ENCODE measurements at places on chromosomes 12 and 14.

GRCh38 chr14:104953896-104954656 lies 24.1 kb downstream of the AHNAK2 start:
- H3K27ac ChIP-seq, result no peak overlapping the region
- H3K4me3 ChIP-seq, result no peak overlapping the region
- H3K36me3 ChIP-seq, result no peaks in the 10 kb centered on the region
- H3K4me1 ChIP-seq, result no peaks in the 10 kb centered on the region

GRCh38 chr14:75561013-75561432 lies 17.4 kb upstream of the FLVCR2 start:
- H3K27me3 ChIP-seq, result no peaks in the 10 kb centered on the region
- H3K36me3 ChIP-seq, result no peaks in the 10 kb centered on the region
- H3K4me3 ChIP-seq, result no peak overlapping the region

DNA sequence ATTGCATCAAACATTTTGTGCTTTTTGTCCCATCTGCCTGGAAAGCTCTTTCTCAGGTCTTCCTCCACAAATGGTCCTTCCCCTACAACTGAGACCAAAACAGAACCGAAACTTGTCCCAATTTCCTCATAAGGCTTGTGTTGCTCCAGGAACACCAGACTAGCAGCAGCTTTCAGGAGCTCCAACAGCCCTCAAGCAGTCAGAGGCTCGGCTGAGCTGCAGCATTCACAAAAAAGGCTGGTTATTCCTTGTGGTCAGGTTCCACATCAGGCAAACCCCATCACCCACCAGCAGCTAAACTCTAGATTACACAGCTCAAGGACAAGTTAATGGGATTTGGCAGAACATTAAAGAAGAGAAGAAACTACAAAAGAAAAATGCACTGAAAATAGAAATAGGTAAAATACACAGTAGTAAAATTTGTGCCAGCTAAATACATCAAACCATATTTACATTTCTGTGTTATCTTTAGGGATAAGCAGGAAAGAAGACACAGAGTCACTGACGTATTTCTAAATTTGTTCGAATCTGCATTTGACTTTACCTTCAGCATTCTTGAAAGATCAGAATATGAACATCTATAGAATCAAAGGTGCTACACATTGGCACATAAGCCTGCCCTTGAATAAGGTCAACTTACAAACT lies 141.2 kb downstream of the STXBP6 start:
- DNase-seq, result no peak
- H3K4me1 ChIP-seq, result no peaks in the 10 kb centered on the region
- no peaks in the 10 kb centered on the region for H3K27me3 ChIP-seq
- H3K36me3 ChIP-seq, result no peaks in the 10 kb centered on the region
- no peak overlapping the region for H3K4me3 ChIP-seq
- H3K27ac ChIP-seq, result no peak overlapping the region

GRCh38 chr12:6072302-6072752 lies 52.1 kb downstream of the VWF start:
- DNase-seq, result no peak
- no peak overlapping the region for H3K4me3 ChIP-seq
- H3K27me3 ChIP-seq, result no peaks in the 10 kb centered on the region
- no peaks in the 10 kb centered on the region for H3K4me1 ChIP-seq

GRCh38 chr12:120175062-120175461 lies 19.5 kb downstream of the GCN1 start:
- no peak for DNase-seq
- H3K4me3 ChIP-seq, result no peak overlapping the region
- H3K36me3 ChIP-seq, result peaks cover 34% of the 10 kb centered on the region
- no peak overlapping the region for H3K27ac ChIP-seq
- H3K4me1 ChIP-seq, result no peaks in the 10 kb centered on the region

DNA sequence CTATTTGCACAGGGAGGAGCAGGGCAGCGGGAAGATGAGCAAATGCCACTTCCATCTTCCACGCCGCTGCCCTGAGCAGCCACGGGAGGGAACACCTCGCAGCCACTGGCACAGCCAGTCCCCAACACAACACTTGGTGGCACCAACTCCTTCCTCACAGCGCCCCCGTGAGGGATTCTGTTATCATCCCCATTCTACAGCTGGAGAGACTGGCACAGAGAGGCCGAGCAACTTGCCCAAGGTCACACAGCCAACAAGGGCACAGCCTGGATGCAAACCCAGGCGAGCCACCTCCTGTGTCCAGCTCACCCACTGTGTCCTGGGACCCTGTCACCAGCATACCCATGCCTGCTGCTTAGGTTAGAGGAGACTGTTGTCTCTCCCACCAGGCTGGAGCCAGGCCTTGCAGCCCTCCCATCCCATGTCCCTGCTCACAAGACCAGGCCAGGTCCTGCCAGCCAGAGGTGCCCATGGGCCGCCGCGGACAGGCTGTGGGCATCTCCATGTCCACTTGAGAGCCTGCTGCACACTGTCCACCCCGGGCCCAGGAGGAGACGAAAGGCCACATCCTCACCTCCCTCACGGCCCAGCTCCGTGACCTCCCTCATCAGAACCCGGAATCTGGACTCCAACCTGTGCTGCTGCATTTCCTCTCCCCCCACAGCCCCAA lies 57.0 kb downstream of the NCOR2 start:
- no peak for DNase-seq
- peaks cover 23% of the 10 kb centered on the region for H3K4me1 ChIP-seq
- H3K27ac ChIP-seq, result no peak overlapping the region
- H3K4me3 ChIP-seq, result no peak overlapping the region
- H3K36me3 ChIP-seq, result peaks cover under 1% of the 10 kb centered on the region

GRCh38 chr12:78684419-78684818 lies 180.2 kb upstream of the SYT1 start:
- no peaks in the 10 kb centered on the region for H3K27me3 ChIP-seq
- no peak overlapping the region for H3K4me3 ChIP-seq

GRCh38 chr14:68314642-68315041 lies 478.2 kb downstream of the ZFP36L1 start:
- no peaks in the 10 kb centered on the region for H3K27me3 ChIP-seq
- no peak overlapping the region for H3K4me3 ChIP-seq
- H3K27ac ChIP-seq, result no peak overlapping the region
- H3K36me3 ChIP-seq, result no peaks in the 10 kb centered on the region
- no peak for DNase-seq
- peaks cover 3% of the 10 kb centered on the region for H3K4me1 ChIP-seq

GRCh38 chr12:25730489-25731349 lies 177.6 kb upstream of the LMNTD1 start:
- no peak overlapping the region for H3K4me3 ChIP-seq
- no peaks in the 10 kb centered on the region for H3K36me3 ChIP-seq
- H3K27me3 ChIP-seq, result no peaks in the 10 kb centered on the region
- H3K27ac ChIP-seq, result no peak overlapping the region

- no peaks in the 10 kb centered on the region for H3K4me1 ChIP-seq
- H3K27me3 ChIP-seq, result no peaks in the 10 kb centered on the region
- H3K36me3 ChIP-seq, result peaks cover 5% of the 10 kb centered on the region
Observed at GRCh38 chr12:109492371-109492770, 14.9 kb downstream of the UBE3B start.

DNA sequence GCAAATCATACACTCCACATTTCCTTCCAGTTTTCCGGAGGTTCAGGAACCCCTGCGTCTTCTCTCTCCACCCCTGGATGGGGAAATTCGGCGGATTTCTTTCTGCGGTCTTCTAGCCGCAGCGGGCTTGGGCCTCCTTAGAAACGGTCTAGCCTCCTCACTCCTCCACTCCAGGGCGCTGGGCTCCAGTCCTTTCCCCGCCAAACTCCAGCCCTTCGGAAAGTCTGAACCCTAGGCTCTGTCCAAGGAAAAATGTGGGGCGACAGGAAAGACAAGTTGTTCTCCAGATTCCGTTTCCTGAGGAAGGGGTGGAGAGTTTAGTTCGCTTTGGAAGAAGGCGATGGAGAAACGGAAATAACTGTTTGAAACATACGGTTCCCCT lies 1.4 kb upstream of the HOXC10 start:
- DNase-seq, result peak; percentile 18
- H3K4me3 ChIP-seq, result no peak overlapping the region
- H3K4me1 ChIP-seq, result no peaks in the 10 kb centered on the region
- H3K36me3 ChIP-seq, result no peaks in the 10 kb centered on the region
- H3K27me3 ChIP-seq, result peaks cover 90% of the 10 kb centered on the region

- H3K36me3 ChIP-seq, result no peaks in the 10 kb centered on the region
- H3K27ac ChIP-seq, result no peak overlapping the region
- no peaks in the 10 kb centered on the region for H3K27me3 ChIP-seq
- no peaks in the 10 kb centered on the region for H3K4me1 ChIP-seq
- DNase-seq, result no peak
Observed at GRCh38 chr14:50021261-50022031, 94.9 kb downstream of the VCPKMT start.

- H3K4me3 ChIP-seq, result no peak overlapping the region
- no peak overlapping the region for H3K27ac ChIP-seq
- no peaks in the 10 kb centered on the region for H3K36me3 ChIP-seq
- no peak for DNase-seq
- H3K4me1 ChIP-seq, result no peaks in the 10 kb centered on the region
- no peaks in the 10 kb centered on the region for H3K27me3 ChIP-seq
Observed at GRCh38 chr12:44377443-44378187, 498.5 kb downstream of the NELL2 start.

GRCh38 chr12:99822273-99822672 lies 162.5 kb downstream of the ANKS1B start:
- no peaks in the 10 kb centered on the region for H3K4me1 ChIP-seq
- H3K27ac ChIP-seq, result no peak overlapping the region
- DNase-seq, result no peak

- H3K4me1 ChIP-seq, result peaks cover 12% of the 10 kb centered on the region
- H3K4me3 ChIP-seq, result peak overlapping the region; percentile 86
- peak; percentile 67 for DNase-seq
- H3K27me3 ChIP-seq, result no peaks in the 10 kb centered on the region
- peaks cover 10% of the 10 kb centered on the region for H3K36me3 ChIP-seq
Observed at GRCh38 chr14:22837114-22837749, 847 bp downstream of the MMP14 start.

DNA sequence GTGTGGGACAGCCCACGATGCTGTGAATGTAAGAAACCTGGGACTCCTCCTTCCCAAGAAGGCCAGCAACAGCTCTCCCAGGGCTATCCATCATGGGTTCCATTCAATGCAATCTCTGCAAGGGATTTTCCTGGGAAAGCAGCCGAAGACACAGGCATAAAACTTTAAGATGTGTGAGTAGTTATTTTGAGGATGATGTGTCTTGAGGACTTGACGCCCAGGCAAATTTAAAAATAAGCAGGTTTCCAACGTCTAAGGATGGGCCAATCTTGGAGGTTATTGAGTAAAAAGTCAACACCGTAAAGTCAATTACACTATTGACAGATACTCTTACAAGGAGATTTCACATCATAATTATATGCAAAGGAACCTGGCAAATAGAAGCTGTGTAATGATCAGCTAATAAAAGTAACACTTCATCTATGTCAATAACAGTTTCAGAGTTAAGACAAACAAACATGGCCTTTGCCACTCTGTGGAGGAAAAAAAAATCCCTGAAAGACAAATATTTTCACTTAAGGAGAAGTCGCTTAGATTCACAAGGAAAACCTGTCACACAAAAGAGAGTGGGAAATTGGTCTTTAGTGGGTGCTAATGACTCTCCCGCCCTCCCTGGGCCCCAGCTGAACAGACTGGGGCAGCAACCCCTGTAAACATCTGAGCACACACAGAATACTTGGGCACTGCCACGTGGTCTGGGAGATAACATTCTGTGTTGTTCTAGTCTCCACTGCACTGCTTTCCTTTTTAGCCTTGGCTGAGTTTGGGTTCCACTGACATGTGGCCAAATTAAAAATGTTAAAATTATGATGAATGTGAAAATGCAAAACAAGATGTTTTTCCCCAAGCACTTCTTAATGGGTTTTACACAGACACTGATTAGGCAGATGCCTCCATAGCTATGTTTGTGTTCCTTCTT lies 240.9 kb downstream of the FOXN3 start:
- no peak for DNase-seq
- H3K27ac ChIP-seq, result no peak overlapping the region
- H3K36me3 ChIP-seq, result no peaks in the 10 kb centered on the region
- no peaks in the 10 kb centered on the region for H3K27me3 ChIP-seq

DNA sequence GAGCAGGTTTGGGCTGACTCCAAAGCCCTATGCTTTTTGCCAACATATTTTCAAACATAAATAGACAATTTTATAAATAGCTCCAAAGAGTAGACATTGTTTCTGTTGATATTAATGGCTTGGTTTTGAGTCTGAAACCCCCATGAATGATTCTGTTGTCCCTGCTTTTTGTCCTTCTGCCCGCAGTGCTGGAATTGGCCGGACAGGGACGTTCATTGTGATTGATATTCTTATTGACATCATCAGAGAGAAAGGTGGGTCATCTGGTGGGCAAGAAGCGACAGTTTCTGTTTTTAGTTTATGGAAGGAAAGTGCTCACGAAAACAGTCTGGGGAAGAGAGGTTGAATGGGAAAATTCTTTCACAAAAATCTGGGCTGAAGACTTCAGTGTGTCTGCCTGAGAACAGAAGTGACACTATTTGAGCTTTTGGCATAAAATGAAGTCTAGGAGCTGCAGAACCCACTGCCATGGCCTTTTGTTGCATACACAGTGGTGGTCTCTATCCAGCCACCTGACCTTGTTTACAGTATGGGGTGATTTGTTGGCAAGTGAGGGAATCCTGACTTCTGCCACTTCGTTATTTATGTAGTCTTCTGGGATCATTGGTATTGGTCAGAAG lies 69.6 kb downstream of the PTPN11 start:
- DNase-seq, result no peak
- no peaks in the 10 kb centered on the region for H3K4me1 ChIP-seq
- peaks cover 10% of the 10 kb centered on the region for H3K36me3 ChIP-seq
- H3K4me3 ChIP-seq, result no peak overlapping the region
- H3K27ac ChIP-seq, result no peak overlapping the region
- no peaks in the 10 kb centered on the region for H3K27me3 ChIP-seq

DNA sequence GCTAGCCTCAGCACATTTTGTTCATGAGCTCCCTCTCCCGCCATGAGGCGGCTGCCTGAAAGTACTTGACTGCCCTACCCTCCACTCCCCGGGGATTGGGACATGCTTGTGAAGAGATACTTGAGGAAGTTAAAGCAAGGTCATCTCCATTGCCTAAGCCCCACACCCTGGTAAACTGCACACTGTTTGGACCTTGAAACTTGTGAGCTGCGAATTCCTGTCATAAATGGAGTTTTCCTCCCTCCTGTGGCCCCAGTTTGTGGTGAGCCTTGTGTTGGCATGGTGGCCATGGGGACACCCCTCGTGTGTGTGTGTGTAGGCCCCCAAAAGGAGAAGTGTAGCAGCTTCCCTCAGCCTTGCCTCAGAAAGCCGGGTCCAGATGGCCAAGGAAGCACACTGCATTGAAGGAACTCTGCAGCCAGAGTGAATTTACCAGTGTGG lies 395.5 kb downstream of the ZFP36L1 start:
- H3K27me3 ChIP-seq, result no peaks in the 10 kb centered on the region
- no peak overlapping the region for H3K4me3 ChIP-seq
- no peaks in the 10 kb centered on the region for H3K36me3 ChIP-seq
- peaks cover 9% of the 10 kb centered on the region for H3K4me1 ChIP-seq
- H3K27ac ChIP-seq, result no peak overlapping the region

DNA sequence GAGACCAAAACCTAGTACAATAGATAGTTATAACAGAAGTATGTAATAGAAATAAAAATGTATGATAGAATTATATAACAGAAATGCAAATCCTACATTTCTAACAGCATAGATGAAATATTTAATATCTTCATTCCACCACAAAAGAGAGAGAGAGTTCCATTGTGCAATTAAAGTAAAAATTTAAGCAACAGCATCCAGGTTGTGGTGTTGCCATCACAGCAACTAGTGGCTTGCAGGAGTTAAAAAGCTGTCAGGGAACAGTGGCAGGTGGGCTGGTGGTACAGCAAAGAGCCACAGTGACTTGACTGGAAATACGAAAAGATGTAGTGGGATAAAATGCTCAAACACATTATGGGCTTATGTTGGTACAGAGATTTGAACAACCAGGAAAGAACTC lies 57.1 kb upstream of the MDM1 start:
- no peak overlapping the region for H3K27ac ChIP-seq
- DNase-seq, result no peak
- no peaks in the 10 kb centered on the region for H3K36me3 ChIP-seq
- no peaks in the 10 kb centered on the region for H3K4me1 ChIP-seq
- H3K4me3 ChIP-seq, result no peak overlapping the region

Data from mesendoderm (in vitro differentiated cells).